ENCODE measurements at places on chromosomes 12 and 14.

- no peak for DNase-seq
Measured at GRCh38 chr14:37034410-37035285, 137.8 kb downstream of the SLC25A21 start.

GRCh38 chr14:39875028-39875427 lies 442.8 kb upstream of the FBXO33 start:
- no peak for DNase-seq

DNA sequence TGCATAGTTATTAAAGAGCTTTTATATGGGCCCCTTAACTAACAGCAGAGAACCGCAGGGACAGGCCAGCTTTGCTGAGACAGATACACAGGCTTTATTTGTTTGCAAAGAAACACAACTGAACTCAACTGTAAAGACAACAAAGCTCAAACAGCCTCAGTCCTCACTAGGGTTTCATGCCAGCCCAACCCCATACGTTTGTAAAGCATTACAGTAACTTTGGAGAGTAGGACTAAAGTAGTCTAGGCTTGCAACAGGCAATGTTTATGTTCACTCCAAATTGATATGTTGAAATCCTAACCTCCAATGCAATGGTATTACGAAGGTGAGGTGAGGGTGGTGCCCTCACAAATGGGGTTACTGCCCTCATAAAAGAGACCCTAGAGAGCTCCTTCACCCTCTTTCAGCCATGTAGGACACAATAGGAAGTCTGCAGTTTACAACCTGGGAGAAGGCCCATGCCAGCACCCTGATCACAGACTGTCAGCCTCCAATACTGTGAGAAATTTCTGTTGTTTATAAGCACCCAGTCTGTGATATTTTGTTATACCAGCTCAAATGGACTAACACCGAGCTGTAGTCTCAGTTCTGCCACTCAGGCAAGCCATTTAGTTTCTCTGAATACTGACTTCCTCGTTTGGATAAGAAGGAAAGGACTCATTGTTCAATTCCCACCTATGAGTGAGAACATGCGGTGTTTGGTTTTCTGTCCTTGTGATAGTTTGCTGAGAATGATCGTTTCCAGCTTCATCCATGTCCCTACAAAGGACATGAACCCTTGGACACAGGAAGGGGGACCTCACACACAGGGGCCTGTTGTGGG lies 35.2 kb downstream of the PPM1H start:
- DNase-seq, result no peak

DNA sequence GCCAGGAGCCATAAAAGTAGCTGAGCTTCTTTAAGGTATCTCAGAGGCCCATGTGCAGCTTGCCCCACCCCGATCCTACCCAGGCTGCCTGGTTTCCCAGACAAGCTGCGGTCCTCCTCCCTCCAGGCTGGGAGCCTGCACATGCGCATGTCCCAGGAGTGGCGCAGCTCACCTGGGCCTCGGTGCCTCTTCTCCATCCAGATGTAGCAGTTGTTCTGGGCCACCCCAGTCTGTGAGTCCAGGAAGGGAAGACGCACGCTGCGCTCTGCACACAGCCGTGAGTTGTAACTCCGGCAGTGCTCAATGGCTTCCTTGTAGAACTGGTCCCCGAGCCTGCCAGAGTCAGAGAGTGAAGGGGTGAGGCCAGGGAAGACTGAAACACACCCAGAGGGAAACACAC lies 122.3 kb downstream of the DPF3 start:
- DNase-seq, result no peak

DNA sequence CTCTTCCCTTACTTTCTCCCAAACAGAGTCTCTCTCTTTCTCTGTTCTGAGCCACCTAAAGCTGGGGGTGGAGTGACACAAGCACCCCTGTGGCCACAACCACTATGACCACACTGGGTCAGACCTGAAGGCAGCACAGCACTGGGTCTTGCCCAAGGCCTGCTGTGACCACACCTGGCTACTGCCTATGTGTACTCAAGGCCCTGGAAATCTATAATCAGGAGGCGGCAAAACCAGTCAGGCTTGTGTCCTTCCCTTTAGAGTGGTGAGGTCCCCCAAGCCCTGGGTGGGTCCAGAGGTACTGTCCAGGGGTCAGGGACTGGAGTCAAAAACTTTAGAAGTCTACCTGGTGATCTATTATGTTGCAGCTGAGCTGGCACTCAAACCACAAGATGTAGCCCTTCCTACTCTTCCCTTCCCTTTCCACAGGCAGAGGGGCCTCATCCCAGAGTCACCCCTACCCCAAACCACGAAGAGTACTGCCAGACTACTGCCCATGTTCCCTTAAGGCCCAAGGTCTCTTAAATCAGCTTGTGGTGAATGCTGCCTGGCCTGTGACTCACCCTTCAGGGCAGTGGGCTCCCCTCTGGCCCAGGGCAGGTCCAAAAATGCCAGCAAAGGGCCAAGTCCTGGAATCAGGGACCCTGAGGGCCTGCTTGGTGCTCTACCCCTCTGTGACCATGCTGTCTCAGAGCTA lies 179.8 kb upstream of the DYRK2 start:
- no peak for DNase-seq

DNA sequence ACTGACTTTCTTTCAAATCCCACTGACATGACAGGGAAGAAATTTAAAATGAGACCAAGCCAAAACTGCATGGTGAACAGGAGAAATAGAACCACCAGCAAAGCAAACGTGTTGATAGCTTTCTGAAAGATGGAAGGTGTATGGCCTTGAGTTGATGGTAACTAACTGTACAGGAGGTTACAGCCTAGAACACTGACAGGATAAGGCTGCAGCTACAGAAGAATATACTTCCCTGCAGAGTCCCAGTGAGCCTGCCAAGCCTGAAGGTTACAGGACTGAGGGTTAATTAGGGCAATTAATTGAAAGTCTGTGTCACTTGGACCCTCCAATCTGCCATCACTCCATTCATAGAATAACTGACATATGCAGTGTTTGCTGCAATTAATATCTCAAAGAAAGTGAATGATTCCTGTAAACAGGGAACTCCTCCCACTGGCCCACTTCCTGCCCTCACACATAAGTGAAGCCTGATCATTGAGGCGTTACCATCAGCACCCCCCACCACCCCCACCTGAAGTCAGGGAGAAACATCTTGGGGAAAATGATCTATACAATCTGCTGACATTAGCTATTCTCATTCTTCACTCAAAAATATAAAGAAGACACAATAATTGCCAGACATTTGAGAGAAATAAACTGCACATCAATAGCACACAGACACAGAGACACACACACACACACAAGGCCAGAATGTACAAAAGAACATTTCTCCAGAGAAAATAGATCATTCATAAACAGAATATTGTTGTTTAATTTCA lies 73.4 kb downstream of the GTF2A1 start:
- no peak for DNase-seq

GRCh38 chr14:65502676-65503124 lies 90.2 kb downstream of the FUT8 start:
- no peak for DNase-seq

GRCh38 chr12:82708061-82708879 lies 21.6 kb downstream of the TMTC2 start:
- DNase-seq, result no peak

GRCh38 chr14:45242706-45243105 lies 10.3 kb downstream of the MIS18BP1 start:
- DNase-seq, result no peak

Data from T-helper 22 cell (primary cell).